ENCODE measurements at places on chromosomes 7 and 10. TPM values are rescaled to one million over a fixed set of nuclear protein-coding genes. Genes with fewer than 3 reads are reported as not detected.
A peak's percentile ranks its signal among the peaks of the same experiment; 100 is the strongest.

Gene ANLN
- total RNA-seq, result 43.7 TPM

GRCh38 chr10:30121401-30121800 lies 62.0 kb upstream of the JCAD start:
- H3K4me3 ChIP-seq, result no peak overlapping the region
- H3K27ac ChIP-seq, result no peak overlapping the region
- no peaks in the 10 kb centered on the region for H3K36me3 ChIP-seq
- DNase-seq, result no peak

- H3K4me3 ChIP-seq, result no peak overlapping the region
- H3K27me3 ChIP-seq, result no peaks in the 10 kb centered on the region
These were observed 116.3 kb upstream of the GDF10 start for GRCh38 chr10:47183704-47184041.

GRCh38 chr10:121732656-121733445 lies 134.6 kb upstream of the FGFR2 start:
- no peaks in the 10 kb centered on the region for H3K36me3 ChIP-seq
- DNase-seq, result no peak
- no peak overlapping the region for H3K27ac ChIP-seq
- no peaks in the 10 kb centered on the region for H3K4me1 ChIP-seq

Gene FEZF1
- total RNA-seq, result not detected

DNA sequence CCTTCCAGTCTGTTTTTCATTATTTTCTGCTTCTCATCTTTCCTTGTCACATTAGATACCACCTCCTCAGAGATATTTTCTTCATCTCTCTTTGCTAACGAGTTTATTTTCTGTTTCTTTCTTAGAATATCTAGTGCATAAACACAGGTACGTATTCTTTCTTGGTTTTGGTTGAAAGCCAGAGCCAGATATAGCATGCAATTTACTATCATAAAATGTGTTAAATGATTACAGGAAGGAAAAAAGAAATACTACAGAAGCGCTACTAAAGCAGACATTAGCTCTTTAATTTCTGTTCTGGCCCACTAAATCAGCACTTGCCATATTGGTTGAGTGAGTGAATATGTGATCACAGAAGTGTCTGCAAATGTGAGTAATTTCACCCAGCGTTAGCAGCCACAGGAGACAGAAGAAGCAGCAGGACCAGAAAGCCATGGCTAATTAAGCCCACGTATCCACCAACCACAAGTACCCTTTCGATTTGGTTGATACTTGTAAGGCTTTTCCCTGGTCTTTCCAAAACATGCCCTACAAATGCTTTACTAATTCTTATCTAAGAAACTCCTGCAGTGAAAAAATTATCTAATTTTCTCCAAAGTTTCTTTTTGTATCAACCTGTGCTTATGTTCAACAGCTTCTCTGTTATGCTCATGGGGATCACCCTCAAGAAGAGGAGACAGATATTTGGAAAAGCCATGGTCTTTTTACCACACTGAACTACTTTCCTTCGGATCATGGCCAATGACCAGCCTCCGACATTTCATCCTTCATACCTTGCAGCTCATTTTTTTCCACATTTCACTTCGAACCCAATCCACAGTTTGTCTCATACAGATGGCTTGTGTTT lies 23.1 kb upstream of the MACC1 start:
- no peak overlapping the region for H3K4me3 ChIP-seq
- no peaks in the 10 kb centered on the region for H3K4me1 ChIP-seq
- no peaks in the 10 kb centered on the region for H3K27me3 ChIP-seq
- no peak overlapping the region for H3K27ac ChIP-seq

DNA sequence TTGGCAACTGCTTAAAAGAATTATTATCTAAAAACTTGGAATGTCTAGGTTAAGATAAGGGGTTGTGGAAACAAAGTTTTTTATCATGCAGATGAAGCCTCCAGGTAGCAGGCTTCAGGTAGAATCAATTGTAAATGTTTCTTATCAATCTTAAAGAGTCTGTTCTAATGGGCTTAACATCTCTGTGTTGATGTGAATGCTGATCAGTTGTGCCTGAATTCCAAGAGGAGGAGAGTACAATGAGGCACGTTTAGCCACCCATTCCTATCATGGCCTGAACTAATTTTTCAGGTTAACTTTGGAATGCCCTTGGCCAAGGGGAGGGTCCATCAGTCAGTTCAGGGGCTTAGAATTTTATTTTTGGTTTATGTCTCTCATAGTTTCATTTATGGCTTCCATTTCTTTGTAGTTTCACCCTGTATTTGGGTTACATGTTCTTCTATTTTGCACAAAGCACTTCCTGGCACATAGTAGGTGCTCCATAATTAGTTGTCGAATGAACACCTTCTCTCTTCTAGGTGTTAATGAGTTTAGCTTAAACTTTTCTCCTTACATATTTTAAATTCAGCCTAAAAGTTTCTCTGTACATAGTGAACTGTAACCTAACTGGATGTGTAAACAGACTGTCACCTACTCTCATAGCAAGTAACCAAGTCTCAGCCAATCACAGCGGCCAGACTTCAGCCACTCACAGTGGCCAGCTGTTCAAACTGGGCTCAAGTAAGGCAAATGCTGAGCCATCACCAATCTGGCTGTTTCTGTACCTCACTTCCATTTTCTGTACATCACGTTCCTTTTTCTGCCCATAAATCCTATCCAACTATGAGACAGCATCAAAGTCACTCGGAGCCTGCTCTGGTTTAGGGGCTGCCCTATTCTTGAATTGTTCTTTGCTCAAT lies 34.7 kb downstream of the ALOX5 start:
- H3K4me3 ChIP-seq, result no peak overlapping the region
- H3K27ac ChIP-seq, result no peak overlapping the region
- H3K27me3 ChIP-seq, result no peaks in the 10 kb centered on the region

Gene PROSER2
- total RNA-seq, result 3.5 TPM

DNA sequence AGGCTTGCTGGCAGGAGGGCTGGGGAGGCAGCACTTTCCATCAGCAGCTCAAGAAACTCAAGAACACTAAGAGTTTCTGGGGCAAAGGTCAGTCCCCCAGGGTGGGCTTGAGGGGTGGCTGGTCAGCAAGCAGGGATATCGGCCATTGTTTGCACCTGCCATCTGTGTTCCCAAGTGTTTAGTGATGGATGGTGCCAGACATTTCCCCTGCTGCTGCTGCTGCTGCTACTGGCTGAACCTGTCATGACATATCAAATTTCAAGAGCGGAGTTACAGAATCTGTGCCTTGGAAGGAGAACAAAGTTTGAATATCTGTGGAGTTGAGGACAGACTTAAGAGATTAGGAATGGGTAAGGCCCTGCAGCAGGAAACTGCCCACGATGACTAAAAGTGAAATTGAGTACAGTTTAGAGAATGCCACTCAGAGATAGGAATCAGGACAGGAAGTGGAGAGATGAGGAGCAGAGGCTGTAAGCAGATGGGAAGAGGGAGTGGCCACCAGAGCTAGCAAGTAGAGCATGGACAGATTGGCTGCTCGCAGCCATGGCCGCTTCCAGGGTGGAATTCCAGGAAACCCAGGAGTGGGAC lies 39.2 kb upstream of the PPP1R3C start:
- H3K27ac ChIP-seq, result no peak overlapping the region
- H3K36me3 ChIP-seq, result no peaks in the 10 kb centered on the region
- no peaks in the 10 kb centered on the region for H3K4me1 ChIP-seq
- no peaks in the 10 kb centered on the region for H3K27me3 ChIP-seq

DNA sequence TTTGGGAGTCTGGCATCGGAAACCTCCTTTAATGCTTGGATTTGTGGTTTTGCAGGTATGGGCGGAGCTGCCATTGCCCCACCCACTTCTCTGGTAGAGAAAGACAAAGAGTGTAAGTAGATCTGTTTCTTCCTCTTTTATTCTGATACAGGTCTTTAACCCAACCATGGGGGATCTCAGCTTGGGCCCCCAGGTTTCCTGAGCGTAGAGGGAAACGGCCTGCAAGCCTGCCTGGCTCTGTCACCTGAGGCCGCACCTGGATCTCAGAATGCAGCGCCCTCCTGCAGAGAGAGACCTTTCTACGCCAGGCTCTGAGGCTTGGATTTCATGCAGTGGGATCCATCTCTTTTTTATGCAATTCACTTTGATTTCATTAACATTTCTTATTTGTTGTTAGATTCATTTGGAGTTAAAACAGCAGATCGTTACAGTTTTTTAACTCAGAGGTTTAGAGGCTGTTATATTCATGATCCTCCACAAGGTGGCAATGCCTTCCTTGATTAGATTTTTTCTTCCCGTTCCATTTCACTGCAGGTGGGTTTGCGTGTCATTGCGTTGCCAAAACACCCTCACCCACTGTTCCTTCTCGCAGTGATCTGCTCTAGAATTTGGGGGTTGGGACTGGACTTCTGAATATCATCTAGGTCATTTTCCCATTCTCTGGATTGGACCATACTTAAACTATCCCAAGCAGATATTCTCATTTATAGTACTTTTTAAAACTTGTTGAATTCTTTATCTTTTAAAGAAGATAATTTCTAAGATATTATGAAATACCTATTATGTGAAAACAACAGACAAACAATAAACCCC lies 20.0 kb downstream of the RBM17 start:
- no peak for DNase-seq
- H3K4me1 ChIP-seq, result no peaks in the 10 kb centered on the region
- no peak overlapping the region for H3K27ac ChIP-seq
- H3K4me3 ChIP-seq, result no peak overlapping the region
- no peaks in the 10 kb centered on the region for H3K36me3 ChIP-seq

GRCh38 chr7:158374146-158374545 lies 213.5 kb downstream of the PTPRN2 start:
- H3K4me1 ChIP-seq, result no peaks in the 10 kb centered on the region
- no peak for DNase-seq
- no peaks in the 10 kb centered on the region for H3K36me3 ChIP-seq
- no peak overlapping the region for H3K27ac ChIP-seq

GRCh38 chr10:17784688-17785087 lies 24.5 kb upstream of the MRC1 start:
- H3K36me3 ChIP-seq, result no peaks in the 10 kb centered on the region
- no peak overlapping the region for H3K27ac ChIP-seq
- H3K27me3 ChIP-seq, result no peaks in the 10 kb centered on the region
- H3K4me3 ChIP-seq, result no peak overlapping the region
- no peaks in the 10 kb centered on the region for H3K4me1 ChIP-seq

- H3K4me3 ChIP-seq, result no peak overlapping the region
- no peak overlapping the region for H3K27ac ChIP-seq
- no peaks in the 10 kb centered on the region for H3K27me3 ChIP-seq
- peak; percentile 34 for DNase-seq
- peaks cover 11% of the 10 kb centered on the region for H3K4me1 ChIP-seq
These were observed 33.7 kb downstream of the ZNF775 start for GRCh38 chr7:150412518-150413488.

- no peaks in the 10 kb centered on the region for H3K4me1 ChIP-seq
- no peak for DNase-seq
- no peaks in the 10 kb centered on the region for H3K27me3 ChIP-seq
- no peaks in the 10 kb centered on the region for H3K36me3 ChIP-seq
- H3K27ac ChIP-seq, result no peak overlapping the region
These were observed 131.8 kb downstream of the GFRA1 start for GRCh38 chr10:116141246-116141645.

Measured in Peyer's patch (tissue), 4 donors.